ENCODE measurements at places on chromosomes 12 and 14.

GRCh38 chr14:91755570-91756295 is 23.8 kb upstream of the CATSPERB start:
- DNase-seq = no peak

- DNase-seq = no peak
Measured at GRCh38 chr14:30553311-30553989, 5.5 kb upstream of the G2E3 start.

DNA sequence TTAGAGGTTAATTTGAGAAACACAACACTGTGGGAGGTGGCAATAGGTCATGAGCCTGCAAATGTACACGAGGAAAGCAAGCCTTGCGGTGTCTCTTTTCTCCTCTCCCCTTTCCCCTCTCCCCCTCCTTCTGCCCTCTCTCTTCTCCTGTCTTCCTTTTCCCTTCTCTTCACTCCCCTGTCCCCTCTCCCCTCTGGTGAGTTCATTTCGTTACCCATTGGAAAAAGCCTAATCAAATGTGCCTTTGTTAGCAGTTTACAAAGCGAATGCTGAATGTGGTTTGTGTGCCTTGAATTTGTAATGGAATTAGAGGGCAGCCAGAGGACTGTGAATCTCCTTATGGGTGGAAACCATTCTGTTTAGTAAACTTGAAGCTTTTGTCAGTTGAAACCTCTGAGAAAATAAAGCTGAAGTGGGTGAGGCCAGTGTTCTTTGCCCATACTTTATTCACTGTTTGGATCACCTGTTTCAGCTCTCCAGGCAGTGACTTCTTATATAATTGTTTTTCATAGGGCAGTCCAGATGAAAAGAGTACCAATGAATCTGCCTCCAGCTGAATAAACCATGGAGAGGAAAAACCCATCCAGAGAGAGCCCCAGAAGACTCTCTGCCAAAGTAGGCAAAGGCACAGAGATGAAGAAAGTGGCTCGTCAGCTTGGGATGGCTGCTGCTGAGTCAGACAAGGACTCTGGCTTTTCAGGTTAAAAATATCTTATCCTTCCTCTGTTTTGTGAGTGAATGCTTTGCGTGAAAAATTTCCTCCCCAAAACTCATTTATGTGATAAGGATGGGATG is 7.3 kb downstream of the CIPC start:
- peak; percentile 45 for DNase-seq

GRCh38 chr14:93230539-93230938 is 23.5 kb downstream of the UBR7 start:
- no peak for DNase-seq

DNA sequence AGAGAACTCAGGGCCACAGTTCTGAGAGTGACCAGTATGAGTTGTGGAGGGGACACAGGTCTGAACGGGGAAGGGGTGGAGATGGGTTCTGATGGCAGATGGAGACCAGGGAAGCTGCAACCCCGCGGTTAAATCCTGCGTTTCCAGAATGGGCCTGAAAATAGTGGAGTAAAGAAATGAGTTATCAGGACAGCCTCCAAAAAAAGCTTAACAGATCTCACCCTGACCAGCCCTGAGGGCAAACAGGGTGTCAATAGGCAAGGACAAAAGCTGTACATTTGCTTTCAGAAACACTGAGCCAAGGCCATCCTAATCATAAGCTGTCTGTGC is 555 bp upstream of the RTN1 start:
- DNase-seq = no peak

GRCh38 chr14:106811162-106811561 is 1284.8 kb downstream of the TMEM121 start:
- no peak for DNase-seq

GRCh38 chr14:87623616-87624015 is 369.4 kb downstream of the GALC start:
- DNase-seq = no peak

DNA sequence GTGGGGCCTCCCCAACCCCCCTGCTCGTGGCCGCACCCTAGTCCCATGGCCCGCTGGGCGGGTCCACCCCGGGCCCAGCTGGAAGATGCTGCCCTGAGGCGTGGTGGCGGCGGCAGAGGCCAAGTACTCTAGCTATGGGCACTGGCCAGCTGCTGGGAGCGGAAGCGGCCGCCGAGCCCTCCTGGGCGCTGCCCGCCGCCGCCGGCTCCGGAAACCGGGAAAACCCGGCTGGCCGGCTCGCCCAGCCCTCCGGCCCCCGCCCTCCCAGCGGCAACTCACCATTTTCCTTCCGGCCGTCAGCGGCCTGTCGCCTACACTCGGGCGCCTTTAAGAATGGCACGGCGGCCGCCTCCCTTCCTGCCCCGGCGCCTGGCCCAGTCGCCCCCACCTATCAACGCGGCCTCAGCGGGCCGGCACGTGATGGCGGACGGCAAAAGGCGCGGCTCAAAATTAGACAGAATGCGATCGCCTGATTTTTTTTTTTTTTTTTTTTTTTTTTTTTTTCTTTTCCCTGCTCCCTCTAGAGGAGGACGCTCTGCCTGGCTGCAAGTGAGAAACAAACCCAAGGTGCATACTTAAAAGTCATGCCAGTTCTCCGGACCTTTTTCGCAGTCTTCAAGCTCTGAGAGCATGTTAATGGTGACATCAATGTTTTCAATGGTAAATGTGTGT is at the start of gene GMFB:
Gene GMFB (minus strand): TSS at position 335 of the 672 bp plus-strand sequence. CDS start 53 bp downstream, at position 282.
- peak; percentile 54 for DNase-seq

- DNase-seq = peak; percentile 38
Measured at GRCh38 chr14:51283402-51284085, 43.5 kb downstream of the TMX1 start.

GRCh38 chr12:3453990-3454680 is 36.9 kb upstream of the PRMT8 start:
- DNase-seq = no peak

- no peak for DNase-seq
Measured at GRCh38 chr12:96177013-96177412, 17.2 kb upstream of the ELK3 start.

DNA sequence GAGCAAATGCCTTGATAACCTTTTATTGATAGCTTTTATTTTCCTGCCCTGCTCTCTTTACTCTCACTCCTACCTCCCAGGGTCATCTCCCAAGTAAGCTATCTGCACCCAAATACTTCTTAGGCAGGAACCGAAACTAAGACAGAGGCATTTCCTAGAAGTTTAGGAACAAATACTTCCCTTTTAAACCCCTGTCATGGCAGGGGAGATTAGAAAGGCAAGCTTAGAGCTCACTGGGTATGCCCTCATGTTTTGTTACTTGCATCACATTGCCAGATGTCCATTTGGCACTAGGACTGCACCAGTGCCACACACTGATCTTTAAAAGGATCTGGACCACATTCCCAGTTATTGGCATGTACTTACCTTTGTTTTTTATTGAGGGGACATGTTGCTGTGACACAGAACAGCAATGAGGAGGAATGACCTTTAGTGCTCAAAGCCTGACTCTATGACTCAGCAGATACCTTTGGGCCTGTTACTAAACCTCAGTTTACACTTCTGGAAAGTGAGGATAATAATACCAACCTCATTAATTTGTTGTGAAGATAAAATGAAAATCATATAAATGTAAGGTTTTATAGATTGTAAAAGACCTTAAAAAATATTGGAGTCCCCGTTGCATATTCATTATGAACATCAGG is 40.9 kb upstream of the MBIP start:
- DNase-seq = no peak

GRCh38 chr14:50301914-50302313 is 10.1 kb downstream of the L2HGDH start:
- DNase-seq = no peak

DNA sequence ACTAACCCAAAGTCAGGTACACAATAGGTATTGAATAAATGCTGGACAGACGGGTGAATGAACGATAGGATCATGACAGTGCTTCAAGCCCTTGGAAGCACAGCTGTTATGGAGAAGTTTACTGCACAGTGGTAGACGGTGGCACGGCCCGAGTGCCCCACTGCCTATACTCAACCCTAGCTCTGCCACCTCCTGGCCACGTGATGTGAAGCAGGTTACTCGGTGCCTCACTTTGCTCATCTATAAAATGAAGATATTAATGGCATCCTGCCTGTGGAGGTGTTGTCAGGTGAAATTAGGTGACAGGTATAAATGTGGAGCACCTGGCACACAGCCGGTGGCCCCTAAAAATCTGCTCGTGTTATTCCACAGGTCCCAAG is 5.8 kb downstream of the ASB2 start:
- DNase-seq = no peak

- DNase-seq = no peak
Measured at GRCh38 chr12:63445224-63445880, 222.9 kb downstream of the DPY19L2 start.

- no peak for DNase-seq
Measured at GRCh38 chr14:103315351-103315911, 18.6 kb upstream of the EIF5 start.

GRCh38 chr12:6110006-6110405 is 14.5 kb downstream of the VWF start:
- no peak for DNase-seq

GRCh38 chr12:86929962-86930361 is 673.8 kb upstream of the MGAT4C start:
- no peak for DNase-seq

- no peak for DNase-seq
Measured at GRCh38 chr12:126404293-126404881, 1339.2 kb downstream of the AACS start.

GRCh38 chr12:42187799-42188198 is 43.1 kb upstream of the GXYLT1 start:
- no peak for DNase-seq

- no peak for DNase-seq
Measured at GRCh38 chr14:104504172-104504735, 75.3 kb upstream of the C14orf180 start.

GRCh38 chr12:59484575-59484974 is 111.3 kb upstream of the SLC16A7 start:
- DNase-seq = no peak

- no peak for DNase-seq
Measured at GRCh38 chr12:24719293-24719721, 229.6 kb downstream of the BCAT1 start.

- DNase-seq = no peak
Measured at GRCh38 chr12:100576331-100577036, 3.0 kb downstream of the GAS2L3 start.
